HuH-7 (cell line): ENCODE measurements at places on chromosomes 13 and 19.
A peak's percentile ranks its signal among the peaks of the same experiment; 100 is the strongest.

DNA sequence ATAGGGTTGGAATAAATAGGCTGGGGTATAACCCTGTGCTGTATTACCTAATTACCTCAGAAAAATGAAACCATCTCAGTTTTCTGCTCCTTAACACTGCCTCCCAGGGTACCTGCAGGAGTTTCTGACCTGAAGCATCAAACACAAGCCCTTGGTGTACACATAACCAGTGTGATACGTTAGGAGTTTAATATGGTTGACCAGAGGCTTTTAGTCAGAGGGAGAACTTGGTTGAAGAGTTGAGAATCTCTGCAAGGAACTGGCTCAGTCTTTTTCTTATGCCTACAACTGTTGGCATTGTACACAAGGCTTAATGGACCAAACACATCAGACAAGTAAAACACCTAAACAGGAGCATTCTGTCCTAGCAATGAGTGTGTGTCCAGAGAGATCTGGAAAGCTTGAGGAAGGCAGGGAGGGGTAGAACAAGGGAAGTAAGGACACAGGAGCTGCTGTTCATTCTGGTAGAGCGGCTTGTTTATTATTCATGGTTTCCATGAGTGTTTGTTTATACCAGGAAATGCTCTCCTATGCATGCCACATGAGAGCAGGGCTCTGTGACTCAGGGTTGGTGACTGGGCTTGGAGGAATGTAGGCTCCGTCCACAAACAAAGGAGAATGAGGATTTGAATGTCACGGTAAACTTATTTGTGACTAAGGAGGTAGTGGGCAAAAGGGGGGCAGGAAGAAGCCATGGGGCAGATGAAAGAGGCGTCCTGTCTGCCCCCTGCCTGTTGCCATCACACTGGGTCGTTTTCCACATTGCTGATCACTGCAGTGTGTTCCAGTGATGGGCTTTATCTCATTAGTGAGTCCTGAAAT is 11.9 kb upstream of the SPATA13 start:
- no peak for DNase-seq

DNA sequence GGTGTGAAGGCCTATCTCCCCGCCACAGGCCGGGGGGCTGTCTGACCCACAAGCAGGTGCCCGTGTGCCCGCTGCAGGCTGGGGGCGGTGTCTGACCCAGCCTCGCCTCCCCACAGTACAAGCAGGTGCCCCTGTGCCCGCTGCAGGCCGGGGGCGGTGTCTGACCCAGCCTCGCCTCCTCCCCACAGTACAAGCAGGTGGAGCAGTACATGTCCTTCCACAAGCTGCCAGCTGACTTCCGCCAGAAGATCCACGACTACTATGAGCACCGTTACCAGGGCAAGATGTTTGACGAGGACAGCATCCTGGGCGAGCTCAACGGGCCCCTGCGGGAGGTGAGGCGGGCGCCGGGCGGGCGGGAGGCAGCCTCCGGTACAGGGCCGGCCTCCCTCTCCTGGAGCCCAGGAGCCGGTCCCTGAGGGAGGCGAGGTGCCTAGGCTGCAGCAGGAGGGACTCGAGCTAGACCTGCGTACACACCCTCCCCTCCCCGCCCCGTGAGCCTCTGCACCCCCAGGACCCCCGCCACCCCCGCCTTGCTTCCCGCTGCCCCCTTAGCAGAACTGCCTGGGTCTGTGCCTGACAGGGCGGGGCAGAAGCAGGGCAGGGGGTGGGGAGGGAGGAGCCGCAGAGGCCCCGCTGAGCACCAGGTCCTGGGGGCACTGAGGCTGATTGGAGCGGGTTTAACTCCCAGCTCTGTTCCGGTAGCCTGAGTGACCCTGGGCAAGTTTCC is 20.6 kb downstream of the HCN2 start:
- no peak for DNase-seq

DNA sequence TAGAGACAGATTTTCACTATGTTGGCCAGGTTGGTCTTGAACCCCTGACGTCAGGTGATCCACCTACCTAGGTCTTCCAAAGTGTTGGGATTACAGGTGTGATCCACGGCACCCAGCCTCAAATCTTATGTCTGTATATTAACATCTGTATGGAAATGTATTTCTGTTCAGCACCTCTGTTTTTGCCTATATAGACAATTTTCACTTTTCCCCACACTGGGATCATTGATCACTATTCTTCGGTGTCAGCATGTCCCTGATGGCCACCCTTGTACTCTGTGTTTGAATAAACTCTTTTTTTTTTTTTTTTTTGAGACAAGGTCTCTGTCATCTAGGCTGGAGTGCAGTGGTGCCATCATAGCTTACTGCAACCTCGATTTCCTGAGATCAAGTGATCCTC is 3.2 kb upstream of the ZNF627 start:
- no peak for DNase-seq

DNA sequence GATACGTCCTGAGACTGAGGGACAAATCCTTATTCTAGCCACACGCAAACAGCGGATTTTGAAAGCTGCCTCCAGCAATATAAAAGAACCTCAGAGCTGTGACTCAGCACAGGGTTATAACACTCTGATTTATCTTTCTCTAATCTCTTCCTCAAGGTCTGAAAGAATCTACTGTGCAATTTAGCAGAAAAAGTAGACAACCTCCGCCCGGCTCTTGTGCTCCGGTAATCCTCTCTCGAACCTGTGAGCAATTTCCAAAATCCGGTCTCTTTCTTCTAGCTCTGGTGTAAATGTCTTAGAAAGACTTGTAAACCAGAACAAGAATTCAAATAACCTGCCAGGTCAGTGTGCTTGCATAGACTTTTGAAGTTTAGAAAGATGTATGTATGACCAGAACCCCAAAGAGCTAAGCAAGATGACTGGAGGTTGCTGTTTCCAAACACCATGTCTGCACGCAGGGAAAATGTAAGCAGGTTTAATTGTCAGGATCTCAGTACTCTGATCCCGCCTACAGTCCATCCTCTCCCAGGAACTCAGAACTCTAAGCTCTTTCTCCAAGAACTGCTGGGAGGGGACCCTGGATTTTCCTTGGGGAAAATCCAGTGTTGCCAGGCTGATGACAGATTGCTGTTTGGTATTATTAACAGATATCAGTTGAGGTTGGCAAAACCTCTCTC is 338.1 kb downstream of the RFC3 start:
- no peak for DNase-seq

GRCh38 chr13:98915981-98916380 is 61.9 kb downstream of the DOCK9 start:
- DNase-seq = no peak

DNA sequence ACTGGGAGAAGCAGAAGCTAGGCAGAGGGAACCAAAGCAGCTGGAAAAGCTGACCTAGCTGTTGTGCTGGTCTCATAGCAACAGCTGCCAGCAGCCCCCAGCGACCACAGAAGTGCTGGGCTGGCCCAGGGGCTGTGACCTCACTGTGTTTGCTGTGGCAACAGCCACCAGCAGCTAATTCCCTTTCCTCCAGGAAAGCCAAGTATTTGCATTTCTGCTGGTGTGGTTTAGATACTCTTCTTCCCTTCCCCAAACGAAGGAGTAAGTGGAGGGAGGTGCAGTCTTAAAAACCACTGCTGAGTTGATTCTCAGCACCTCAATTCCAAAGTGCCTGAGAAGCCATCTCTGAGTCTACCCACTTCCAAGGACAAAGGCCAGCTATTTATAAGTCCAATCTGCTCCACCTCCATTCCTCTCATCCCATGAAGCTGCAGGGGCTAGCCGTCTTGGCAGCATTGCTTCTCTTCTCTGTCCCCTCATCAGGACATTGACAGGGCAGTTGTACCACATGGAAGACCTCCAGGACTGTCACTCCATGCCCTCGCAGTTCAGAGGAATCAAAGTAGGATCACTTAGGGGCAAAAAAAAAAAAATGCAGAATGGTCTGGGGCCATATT is 11.5 kb upstream of the CCDC97 start:
- no peak for DNase-seq

GRCh38 chr13:99978799-99979452 is 2.7 kb upstream of the ZIC2 start:
- no peak for DNase-seq

DNA sequence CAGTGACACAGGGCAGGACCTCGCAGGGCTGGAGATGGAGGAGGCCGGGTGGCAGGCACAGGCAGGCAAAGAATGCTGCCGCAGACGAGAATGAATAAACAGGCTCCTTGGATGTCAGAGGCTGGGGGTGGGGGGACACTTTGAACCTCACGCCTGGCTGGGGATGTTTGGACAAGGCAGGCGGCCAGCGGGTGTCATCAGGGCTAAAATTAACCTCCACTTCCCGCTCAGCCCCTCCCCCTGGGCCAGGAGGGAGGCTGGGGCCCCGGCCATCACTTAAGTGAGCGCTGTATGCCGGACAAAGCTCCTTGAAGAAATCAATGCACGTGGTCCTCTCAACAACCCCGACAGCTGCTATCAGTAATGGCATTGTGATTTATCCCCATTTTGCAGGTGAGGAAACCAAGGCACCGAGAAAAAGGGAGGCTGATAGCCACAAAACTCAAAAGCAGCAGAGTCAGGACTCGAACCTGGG is 10.3 kb upstream of the FUT5 start:
- peak; percentile 58 for DNase-seq

GRCh38 chr19:47134545-47134944 is 3.9 kb downstream of the SAE1 start:
- no peak for DNase-seq

DNA sequence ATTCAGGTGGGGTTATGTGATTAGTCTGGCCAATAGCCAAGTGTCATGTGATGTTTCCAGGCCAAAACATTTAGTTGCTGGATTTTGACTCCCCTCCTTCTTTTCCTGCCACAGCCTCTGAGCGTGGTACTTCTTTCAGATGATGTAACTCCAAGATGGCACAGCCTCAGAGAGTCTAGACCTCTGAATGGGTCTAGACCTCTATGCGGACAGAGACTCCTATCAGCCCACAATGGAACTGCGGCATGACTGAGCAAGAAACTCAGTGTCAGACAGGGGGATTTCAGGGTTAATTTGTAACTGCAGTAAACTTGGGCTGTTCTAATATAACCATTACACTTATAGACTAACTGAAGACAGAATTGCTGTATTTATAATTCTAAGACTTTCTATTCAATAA is 42.6 kb upstream of the ZDHHC20 start:
- peak; percentile 45 for DNase-seq

DNA sequence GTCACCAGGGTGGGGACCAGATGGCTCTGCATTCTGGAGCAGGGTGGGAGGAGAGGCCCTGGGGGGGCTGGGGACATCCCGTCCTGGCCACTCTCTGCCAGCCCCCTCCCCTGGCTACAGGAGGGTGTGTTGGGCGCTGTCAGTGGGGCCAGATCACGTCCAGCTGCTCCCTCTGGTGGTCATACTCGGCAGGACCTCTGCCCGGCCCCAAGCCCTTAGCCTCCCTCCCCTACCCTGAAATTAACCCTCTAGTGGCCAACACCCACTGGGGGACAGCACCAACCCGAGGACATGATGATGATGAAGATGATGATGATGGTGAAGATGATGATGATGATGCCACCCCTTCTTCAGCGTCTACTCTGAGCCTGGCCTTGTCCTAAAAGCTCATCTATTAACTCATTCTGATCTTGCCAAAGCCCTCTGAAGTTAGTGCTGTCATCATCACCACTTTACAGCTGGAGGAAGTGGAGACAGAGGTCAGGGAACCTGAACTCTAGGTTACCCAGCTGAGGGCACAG is 590 bp upstream of the LGI4 start:
- peak; percentile 99 for DNase-seq

- DNase-seq = no peak
Measured at GRCh38 chr13:47707414-47707813, 293.7 kb downstream of the SUCLA2 start.

DNA sequence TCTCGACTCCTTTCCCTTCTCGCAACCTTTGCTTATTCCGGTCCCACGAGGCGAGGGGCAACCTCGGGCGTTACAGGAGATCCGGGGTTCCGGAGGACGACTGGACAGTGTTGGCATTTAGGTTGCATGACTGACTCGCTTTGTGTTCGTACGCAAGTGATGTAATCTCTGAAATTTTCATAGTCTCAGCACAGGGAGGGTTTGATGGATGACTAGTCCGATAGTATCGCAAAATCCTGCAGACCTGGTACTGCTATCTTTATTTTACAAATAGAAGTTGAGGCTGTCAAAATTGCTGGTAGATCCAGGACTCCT is 342 bp downstream of the DDX49 start:
- no peak for DNase-seq

DNA sequence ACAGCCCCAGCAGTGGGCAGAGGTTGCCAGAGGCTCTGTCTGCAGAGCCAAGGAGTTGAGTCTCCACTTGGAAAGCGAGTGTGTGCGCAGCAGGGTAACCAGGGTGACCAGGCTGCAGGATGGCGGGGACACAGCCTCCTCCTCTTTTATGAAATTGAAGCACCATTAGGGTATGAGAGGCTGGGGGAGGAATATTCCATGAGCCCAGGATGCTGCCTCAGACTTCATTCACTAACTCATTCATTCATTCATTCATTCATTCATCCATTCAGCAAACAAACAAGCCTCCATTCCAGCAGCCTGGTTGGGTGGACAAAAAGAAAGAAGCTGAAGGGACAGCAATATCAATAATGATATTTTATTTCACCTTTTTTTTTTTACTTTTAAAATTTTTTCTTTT is 6.6 kb upstream of the LMTK3 start:
- no peak for DNase-seq

DNA sequence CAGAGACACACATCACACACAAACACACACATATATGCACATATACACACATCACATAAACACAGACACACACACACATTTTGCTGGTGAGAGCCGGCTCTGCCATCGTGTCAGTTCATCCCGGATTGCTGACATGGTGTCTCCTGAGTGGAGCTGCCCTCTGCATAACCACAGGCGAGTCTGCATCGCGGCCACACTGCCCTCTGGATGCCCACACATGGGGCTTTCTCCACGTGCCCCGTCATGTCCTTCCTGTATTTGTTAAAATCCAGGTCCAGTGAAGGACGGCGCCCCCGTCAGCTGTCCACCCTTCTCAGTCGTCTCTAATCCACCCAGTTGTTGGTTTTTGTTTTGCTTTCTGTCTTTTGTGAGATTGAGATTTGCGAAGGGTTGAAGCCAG is 52.6 kb upstream of the F7 start:
- DNase-seq = no peak
